ENCODE measurements at places on chromosomes 1 and 21.
A peak's percentile ranks its signal among the peaks of the same experiment; 100 is the strongest.

DNA sequence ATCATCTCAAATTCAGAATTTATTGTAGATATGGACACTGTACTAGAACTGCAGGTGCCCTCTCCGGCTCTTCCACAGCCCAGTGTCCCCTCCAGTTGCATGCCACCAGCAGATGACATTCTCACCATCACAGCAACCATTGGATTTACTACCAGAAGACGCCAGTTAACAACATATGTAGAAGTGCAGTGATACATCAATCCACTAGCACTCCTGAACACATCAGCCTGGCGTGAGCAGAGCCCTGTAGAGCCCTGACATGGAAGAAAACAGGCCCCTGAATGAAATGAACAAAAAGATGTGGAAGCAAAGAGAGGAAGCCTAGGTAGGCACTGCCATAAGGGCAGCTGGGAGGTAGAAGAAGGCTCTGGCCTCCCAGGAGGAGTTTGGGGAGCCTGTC lies 73.1 kb upstream of the GALNT2 start:
- DNase-seq = no peak

DNA sequence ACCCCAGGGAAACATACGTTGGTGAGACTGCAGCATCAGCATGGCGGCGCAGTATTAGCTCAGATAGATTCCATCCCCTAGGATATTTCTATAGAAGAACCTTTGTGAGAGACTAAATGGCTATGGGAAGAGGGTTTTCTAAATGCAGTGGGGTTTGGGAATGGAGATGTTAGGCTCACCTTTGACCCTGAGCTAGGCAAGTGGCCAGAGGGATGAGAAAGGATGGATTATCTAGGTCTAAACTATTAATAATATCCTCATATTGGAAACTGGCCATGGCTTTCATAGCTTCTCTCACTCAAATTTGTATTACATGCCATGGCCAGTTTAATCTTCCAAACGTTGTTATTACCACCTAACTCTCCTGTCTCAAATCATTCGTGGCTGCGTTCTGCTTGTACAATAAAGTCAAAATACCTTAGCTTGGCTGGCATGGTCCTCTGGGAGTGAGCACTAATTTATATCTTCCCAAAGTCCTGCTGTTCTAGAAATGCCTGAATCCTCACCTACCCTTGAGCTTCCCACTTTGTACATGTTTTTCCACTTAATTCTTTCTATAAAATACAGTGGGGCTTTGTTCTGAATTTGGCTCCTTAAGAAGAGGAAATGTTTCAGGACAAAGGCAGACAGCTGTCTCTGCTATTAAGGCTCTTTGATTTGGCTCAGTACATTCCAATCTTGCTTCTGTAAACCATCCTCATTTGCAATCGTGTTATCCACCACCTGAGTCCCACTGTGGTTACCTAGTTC lies 31.0 kb upstream of the COG2 start:
- peak; percentile 6 for DNase-seq

GRCh38 chr21:14116080-14116481 lies 94.7 kb downstream of the LIPI start:
- DNase-seq = no peak

- DNase-seq = no peak
These were observed 33.0 kb upstream of the SH2D1B start for GRCh38 chr1:162444903-162445302.

GRCh38 chr1:90134175-90134955 lies 139.5 kb downstream of the ZNF326 start:
- DNase-seq = no peak

DNA sequence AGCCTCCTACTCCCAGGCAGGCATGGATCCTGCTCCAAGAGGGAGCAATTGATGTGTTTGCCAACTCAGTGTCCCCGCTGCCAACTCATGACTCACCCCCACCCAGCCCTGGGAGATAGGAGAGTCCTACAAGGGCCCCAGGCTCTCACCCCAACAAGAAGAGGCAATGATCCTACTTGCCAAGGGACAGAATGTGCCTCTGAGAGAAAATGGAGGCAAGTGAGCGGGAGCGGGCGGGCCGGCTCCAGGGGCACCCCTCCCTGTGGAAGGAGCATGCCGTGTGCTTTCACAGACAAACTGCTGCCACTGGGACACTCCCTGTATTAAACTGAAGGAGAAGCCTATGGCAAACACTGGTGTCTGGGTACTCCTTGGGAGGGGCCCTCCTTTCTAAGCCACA lies 16.7 kb downstream of the PKP1 start:
- DNase-seq = no peak

- no peak for DNase-seq
These were observed 9.9 kb downstream of the CD160 start for GRCh38 chr1:145729196-145729595.

DNA sequence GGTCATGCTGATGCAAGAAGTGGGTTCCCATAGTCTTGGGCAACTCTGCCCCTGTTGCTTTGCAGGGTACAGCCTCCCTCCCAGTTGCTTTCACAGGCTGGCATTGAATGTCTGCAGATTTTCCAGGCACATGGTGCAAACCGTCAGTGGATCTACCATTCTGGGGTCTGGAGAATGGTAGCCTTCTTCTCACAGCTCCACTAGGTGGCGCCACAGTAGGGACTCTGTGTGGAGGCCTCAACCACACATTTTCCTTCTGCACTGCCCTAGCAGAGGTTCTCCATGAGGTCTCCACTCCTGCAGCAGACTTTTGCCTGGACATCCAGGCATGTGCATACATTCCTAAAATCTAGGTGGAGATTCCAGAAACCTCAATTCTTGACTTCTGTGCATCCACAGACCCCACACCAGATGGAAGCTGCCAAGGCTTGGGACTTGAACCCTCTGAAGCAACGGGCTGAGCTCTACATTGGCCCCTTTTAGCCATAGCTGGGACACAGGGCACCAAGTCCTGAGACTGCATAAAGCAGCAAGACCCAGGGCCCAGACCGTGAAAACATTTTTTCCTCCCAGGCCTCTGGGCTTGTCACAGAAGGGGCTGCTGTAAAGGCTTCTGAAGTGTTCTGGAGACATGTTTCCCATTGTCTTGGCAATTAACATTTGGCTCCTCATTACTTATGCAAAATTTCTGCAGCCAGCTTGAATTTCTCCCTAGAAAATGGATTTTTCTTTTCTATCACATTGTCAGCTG lies 466.2 kb upstream of the PBX1 start:
- DNase-seq = no peak

GRCh38 chr1:234262754-234263105 lies 110.5 kb upstream of the COA6 start:
- DNase-seq = no peak

GRCh38 chr21:33212159-33212851 lies 17.4 kb upstream of the IFNAR2 start:
- no peak for DNase-seq

DNA sequence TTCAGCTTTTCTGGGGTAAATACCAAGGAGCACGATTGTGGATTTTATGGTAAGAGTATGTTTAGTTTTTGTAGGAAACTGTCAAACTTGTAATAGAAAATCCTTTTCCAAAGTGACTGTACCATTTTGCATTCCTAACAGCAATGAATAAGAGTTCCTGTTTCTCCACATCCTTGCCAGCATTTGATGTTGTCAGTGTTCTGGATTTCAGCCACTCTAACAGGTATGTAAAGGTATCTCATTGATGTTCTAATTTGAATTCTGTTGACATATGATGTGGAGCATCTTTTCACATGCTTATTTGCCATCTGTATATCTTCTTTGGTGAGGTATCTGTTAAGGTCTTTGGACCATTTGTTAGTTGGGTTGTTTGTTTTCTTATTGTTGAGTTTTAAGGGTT lies 50.3 kb upstream of the RGS2 start:
- no peak for DNase-seq

DNA sequence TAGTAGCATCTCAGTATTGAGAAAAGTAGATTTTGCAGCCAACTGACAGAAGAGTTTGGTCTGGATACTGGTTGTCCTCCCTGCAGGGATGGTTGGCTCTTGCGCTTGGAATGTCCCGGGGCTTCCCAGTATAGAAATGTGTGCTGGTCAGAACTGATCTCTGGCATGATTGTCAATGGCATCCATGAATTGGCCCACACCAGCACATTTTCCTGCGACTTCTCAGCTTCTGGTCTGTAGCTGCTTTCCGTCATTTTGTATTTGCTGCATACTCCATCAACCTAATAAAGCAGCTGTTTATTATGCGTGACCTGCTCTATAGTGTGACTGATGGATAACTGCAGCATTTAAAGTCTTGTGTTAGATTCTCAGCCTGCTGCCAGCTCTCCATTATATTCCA lies 203.7 kb downstream of the S1PR1 start:
- no peak for DNase-seq

GRCh38 chr1:94068999-94069918 lies 51.7 kb downstream of the ABCA4 start:
- no peak for DNase-seq

- DNase-seq = no peak
These were observed 36.8 kb downstream of the KCNAB2 start for GRCh38 chr1:6082430-6082971.

GRCh38 chr1:87620807-87621206 lies 292.1 kb downstream of the LMO4 start:
- DNase-seq = no peak

DNA sequence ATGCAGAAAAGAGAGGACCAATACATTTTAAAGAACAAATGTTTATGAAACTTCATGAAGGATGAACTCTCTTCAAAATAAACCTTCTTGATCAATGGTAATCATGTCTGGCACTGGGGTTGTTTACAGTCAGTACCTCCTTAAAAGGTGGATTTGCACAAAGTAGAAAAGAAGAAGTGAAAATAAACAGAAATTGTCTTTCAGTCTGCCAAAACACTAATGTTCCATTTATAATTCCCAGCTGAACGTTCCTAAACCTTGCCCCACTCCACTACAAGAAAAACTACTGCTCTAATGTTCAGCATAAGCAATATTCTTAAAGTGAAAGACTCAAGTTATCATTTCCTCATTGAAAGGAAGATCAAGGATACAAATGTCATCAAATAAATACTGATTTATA lies 86.2 kb downstream of the EIF4G3 start:
- DNase-seq = no peak
